ENCODE measurements at places on chromosomes 1 and 21.

DNA sequence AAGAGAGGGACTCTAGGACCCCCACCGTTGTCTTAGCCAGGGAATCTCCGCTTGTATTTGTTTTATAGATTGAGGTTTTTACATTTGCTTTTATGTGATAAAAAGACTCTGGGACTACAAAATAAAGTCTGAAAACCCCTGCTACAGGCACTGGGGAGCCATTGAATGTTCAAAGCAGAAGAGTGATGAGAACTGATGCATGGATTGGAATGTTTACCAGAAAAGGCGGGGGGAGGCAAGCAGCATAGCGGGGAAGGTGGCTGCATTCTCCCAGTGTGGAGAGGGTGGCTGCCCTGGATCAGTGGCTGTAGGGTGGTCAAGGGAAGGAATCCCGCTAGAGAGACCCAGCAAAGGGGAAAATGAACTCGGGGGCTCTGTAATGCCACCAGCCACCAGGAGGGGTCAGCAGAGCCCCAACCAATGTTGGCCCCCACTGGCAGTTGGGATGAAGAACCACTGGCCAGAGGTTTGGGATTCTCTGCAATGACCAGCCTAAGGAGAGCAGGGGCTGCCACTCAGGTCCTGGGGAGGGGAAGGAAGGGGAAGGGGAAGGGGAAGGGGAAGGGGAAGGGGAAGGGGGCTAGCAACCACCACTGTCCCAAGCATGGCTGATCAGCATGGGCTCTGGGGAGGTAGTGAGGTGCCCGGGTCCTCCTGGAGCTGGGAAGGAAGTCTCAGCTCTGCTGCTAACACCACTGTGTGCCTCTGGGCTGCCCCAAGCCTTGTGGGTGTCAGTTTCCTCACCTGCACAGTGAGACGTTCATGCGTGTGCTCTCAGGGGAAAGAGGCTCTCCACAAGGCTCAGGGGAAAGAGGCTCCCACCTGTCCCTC is 19.2 kb upstream of the PEF1 start:
- DNase-seq, result peak; percentile 61

DNA sequence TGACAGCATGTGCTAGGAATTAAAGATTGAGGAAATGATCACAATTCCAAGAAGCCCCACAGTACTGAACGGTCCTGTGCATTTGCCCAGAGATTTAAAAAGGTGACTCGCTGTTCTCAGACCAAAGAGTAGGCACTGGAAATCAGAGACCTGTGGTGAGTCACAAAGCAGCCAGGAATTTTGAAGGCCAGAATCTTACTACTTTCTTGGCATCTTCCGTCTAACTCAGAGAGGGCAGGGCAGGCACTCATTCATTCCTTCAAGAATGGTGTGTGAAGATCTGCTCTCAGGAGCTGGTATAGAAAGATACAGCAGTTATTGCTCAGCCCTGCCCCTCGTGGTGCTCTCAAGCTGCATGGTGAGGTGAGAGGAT is 57.9 kb downstream of the BRINP2 start:
- DNase-seq, result no peak

GRCh38 chr21:38129711-38130110 is 127.1 kb upstream of the KCNJ15 start:
- no peak for DNase-seq

- DNase-seq, result no peak
These were observed 21.2 kb downstream of the JAM2 start for GRCh38 chr21:25660233-25660632.

- DNase-seq, result no peak
These were observed 45.9 kb downstream of the TRPM2 start for GRCh38 chr21:44399151-44399954.

- DNase-seq, result peak; percentile 47
These were observed 943 bp downstream of the SEMA6C start for GRCh38 chr1:151145304-151146071.

DNA sequence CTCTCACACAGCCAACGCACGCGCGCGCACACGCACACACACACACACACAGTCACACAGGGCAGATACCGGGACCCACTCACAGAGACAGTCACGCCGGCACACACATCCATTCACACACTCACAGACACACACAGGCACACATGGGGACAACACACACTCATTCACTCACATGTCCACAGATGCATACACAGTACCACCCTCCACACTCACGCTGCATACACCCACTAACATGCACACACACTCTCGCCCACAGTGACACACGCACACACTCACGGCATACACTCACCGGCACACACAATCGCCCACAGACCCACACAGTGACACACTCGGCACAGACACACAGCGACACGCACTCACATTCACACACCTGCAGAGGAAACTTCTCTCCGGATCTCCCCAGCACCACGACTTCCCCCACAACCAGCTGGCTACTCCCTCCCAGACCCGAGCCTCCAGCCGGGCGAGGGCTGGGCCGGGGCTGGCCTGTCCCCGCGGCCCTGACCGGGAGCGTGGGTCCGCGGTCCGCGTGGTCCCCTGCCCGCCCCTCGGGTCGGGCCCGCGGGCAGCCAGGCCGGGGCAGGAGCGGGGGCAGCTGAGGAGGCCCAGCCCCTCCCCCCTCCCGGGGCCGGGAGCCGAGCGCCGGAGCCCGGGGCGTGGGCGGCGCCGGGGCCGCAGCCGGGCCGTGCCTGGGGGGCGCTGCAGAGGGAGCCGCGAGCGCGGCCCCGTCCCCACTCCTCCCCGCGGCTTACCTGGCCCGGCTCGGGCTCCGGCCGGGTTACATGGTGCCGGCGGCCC is 552 bp downstream of the DLGAP3 start:
- no peak for DNase-seq

DNA sequence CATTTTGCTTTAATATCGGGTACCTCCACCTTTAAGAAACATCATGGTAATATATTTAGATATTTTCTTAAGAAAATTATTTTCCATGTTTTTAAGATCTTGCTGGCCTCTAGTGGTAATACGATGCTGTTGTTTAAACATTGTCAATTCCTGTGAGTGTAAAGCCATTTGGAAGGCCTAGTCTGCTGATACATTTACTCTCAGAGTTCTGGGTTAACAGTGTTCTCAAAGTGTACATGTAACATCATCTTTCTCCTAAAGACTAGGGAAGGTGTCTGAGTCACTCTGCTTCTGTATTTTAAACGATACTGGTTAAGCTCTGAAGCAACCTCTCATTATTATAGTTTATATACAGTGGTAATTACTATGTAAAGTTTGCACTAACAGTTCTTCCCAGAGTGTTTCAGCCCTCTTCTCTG is 189.1 kb downstream of the RASAL2 start:
- no peak for DNase-seq

- no peak for DNase-seq
These were observed 245.6 kb upstream of the HOOK1 start for GRCh38 chr1:59569198-59569597.

DNA sequence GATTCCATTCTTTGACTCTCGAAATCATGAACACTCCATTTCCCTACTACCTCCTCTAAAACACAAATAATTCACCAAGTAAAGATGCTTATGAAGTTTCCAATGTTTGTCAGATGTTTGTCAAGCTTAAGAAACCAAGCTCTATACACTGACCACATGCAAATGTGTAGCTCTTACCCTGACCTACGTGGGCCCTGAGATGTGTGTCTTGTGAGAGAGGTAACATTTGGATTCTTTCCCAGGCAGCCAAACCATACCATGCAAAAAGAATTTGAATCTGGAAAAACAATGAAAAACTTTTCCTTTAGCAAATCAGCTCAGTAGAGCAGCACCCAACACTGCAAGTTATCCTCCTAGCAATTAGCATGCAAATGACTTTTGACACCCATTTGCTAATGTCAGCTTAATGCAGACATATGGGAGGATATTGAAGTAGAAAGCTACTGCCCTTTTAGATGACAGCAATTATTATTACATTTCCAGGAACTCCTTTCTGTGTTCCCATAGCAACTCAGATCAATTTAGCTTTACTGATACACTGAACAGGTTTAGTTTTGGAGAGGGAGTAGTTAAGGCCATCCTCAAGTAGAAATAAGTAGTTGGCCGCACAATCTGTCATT is 83.2 kb upstream of the RGS4 start:
- DNase-seq, result no peak

- DNase-seq, result no peak
These were observed 9.5 kb downstream of the SIPA1L2 start for GRCh38 chr1:232620356-232620969.

DNA sequence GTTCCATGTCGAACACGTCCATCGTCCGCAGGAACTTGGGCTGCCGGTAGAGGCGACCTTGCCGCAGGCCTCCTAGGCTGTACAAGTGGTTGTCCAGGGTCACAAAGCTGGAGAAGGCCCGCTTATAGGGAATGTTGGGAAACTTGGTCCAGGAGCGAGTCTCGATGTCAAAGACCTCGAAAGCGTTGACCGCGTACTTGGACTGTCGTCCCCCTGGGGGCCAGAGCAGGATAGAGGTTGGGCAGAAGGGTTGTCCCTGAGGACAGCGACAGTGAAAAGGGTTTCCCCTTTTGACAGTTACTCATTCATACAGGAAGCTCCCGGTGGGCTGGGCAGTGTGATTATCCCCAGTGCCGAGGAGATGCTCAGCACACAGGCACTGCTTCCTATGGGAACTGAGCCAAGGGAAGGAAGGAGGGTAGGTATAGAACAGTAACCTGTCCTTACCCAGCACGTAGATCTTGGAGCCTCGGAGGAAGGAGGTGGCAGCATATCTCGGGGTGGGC is 17.5 kb downstream of the KLHDC8A start:
- no peak for DNase-seq

GRCh38 chr1:150775276-150775675 is 9.7 kb upstream of the CTSS start:
- no peak for DNase-seq

DNA sequence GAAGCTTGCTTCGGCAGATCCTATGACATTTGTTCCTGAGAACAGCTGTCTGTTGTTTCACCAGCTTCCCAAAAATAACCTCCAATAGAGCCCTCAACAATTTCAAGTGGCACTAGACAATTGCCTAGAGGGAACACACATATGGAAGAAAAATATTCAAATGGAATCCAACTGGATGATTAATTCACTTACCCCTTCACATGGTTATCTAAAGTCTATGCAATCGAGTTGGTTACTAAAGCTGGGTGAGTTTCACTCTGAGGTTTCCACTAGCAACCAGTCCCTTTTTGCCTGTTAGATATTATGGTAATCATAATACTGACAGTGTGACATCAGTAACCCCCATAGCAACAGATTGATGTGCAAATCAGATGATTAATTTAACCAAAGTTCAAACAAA is at the start of gene LEMD1:
LEMD1 (minus strand) TSS at position 259 of the 400 bp plus-strand sequence. CDS start 1,520 bp downstream, outside the sequence.
- DNase-seq, result no peak

- peak; percentile 56 for DNase-seq
These were observed 11.5 kb downstream of the HIPK1 start for GRCh38 chr1:113940365-113941244.

GRCh38 chr21:29233256-29233546 is 65.5 kb upstream of the BACH1 start:
- DNase-seq, result no peak

DNA sequence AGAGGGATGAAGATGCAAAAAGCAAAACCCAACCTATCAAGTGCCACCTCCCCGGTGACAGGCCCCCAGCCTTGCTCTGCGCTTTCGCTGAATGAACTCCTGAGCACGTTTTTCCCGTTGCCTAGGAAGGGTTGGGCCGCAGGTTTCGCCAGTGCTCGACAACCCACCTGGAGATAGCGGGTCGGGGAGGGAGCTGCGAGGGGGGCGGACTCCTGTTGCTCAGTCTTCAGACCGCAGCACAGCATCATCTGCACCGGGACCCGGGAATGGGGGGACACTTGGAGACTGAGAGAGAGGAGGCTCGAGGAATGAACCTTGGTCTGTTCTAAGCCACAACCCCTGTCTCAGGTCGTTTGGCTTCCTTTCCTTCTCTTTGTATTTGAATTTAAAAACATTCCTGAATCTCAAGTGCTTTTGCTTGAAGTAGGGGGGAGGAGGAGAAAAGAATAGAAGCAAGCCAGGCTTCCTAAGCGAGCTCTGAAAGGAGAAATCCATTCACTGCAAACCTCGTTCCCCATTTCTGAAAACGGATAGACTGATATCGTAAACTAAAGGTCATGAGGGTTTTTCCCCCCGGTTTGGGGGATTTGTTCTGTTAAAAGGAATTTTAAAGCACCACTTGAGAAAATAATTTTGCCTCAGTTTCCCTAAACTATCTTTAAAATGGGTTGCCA is 1.2 kb downstream of the AK5 start:
- peak; percentile 28 for DNase-seq

GRCh38 chr1:168555508-168556046 is 11.8 kb upstream of the XCL2 start:
- no peak for DNase-seq

- DNase-seq, result no peak
These were observed 100.7 kb upstream of the SLC25A33 start for GRCh38 chr1:9438431-9439073.

DNA sequence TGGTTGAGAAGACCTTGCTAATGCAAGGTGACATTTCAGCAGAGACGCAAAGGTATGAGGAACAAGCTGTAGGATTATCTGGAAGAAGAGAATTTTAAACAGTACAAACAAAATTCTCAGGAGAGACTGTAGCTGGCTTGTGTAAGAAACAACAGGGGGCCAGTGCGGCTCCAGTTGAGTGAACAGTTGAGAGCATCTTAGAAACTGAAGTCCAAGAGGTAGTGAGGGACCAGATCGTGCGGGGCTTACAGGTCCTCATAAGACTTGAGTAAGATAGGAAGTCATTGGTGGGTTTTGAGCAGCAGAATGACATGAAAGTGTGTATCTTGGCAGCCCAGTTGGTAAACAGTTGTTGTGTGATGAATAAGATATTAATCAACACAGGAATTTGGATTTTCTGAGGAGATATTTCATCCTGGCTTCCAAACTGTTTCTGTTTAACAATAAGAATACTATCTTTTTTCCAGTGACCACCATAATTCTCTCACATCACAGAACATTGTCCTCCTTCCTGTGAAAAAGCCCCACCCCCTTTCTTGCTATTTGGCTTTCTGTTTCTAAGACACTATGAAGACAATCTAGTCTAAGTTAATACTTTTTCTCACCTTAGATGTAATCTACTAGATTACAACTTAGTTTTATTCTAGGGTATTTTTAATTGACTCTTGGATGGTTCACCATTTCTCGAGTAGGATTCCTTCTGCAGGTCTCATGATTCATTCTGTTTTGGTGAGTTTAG is 62.4 kb downstream of the SASS6 start:
- DNase-seq, result no peak

DNA sequence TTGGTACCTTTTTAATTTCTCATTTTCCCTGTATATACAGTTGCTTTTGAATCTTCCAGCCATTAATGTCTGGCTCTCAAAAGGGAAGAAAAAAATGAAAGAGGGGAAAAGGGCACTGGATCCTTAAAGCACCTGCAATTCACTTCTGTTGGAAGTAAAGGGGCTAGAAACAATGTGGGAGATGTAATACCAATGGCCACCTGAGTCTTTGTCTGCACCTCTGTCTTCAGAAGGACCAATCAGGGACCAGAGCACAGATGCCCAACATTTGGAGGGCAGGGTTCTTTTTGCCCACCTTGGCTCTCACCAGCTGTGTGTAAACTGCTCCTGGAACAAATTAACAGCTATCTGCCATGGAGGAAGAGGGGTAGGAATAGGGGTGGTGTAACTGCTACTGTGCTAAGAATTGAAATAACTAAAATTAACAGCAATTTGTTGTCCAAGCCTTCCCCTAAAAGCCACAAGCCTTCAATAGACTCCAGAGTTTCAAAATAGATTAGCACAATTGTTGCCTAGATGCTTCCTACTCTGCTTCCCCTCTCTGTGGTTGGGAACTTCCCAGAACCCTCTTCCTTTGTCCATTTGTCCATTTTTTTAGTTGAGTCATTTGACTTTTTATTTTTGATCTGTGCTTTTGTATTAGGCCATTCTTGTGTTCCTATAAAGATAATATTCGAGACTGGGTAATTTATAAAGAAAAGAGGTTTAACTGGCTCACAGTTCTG is 11.5 kb upstream of the LRRC8B start:
- DNase-seq, result no peak

GRCh38 chr1:9203511-9203982 is 31.0 kb upstream of the H6PD start:
- DNase-seq, result peak; percentile 46
